Dermis blood vessel endothelial cell (primary cell): ENCODE measurements at places on chromosomes 7 and 10.

DNA sequence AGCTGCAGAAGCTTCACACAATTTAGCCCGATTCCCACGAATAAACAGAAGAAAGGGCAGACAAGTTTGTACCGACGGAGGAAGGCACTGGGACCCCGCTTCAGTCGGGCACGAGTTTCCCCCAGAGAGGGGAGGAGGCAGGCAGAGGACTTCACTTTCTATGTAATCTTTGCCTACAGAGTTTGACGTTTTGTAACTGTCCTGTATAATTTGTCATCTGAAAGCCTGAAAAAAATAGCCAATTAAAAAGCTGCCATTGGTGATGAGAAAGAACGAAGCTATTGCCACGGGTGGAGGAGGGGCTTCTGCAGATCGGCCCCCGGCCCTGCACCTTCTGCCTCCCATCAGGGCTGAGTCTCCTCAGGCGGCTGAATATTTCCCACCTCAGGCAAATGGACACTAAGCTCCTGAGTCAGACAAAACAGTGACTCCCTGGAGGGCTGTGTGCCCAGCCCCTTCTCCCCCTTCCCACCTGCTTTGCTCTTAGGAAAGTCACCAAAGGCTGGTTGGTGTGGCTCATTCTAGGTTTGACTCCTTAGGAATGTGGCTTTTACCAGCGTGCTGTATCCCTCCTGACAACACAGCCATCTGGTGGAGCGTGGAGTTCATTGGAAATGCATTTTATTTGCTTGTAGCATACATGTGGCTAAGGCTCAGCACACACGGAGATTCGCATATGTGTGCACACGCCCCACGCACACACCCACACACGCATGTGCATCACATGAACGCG lies 117.4 kb downstream of the VIPR2 start:
- DNase-seq: no peak

DNA sequence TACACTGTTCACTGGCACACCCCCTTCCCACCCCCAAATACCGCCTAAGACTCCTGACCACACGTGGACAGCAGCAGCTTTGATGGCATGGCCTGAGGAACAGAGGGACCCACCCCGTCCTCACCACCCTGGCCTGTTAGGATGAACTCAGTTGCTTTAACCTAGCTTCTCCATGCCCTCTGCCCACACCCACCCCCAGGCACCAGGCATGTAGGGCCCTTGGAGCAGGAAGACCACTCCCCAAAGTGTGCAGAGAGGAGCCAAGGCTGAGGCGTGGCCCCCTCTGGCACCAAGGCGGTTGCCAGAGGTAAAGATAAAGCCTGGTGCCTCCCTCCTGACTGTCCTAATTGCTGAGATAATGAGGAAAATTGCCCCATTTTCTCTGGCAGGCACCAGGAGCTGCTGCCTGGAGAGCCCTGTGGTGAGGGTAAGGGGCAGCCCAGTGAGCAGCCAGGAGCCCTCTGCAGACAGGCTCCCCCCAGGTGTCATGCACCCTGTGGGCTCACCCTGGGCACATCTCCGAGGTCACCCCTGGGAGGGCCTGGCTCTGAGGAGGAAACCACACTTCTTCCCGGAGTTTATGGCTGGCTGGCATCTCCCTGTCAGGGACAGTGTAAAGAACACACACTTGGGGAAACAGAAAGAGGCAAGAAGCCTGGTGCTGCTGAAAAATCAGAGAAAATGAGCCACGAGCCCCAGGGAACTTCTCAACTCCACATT lies 47.7 kb downstream of the LRRC20 start:
- DNase-seq: no peak

DNA sequence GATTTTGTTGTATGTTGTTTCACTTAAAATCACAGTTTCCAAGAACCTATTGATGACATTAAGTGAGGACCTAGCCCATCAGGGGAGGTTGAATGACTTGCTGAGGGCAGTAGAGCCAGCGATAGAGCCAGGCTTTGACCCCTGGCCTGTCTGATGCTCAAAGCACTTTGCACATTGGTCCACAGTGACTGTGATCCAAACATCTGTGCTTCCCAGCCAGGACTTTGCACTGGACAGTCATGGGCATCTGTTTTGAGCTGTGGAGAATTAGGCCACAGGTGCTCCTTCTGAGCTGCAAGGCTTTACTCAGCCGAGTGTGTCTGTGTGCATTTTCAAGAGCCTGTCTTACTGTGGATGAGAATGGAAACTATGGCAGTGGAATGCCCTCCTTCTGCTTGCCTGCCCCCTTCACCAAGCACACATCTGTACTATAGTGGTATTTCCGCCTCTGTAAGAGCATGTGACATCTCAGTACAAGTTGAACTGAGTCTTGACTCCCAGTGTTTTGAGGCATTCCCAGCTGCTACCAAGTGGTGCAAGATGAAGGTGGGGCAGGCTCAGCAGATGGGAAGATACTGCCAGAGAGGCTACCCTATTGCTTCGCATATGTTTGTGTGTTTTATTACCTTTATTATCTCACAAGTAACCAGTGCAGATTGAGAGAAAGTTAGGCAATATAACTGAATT lies 72.7 kb upstream of the AOAH start:
- DNase-seq: no peak

DNA sequence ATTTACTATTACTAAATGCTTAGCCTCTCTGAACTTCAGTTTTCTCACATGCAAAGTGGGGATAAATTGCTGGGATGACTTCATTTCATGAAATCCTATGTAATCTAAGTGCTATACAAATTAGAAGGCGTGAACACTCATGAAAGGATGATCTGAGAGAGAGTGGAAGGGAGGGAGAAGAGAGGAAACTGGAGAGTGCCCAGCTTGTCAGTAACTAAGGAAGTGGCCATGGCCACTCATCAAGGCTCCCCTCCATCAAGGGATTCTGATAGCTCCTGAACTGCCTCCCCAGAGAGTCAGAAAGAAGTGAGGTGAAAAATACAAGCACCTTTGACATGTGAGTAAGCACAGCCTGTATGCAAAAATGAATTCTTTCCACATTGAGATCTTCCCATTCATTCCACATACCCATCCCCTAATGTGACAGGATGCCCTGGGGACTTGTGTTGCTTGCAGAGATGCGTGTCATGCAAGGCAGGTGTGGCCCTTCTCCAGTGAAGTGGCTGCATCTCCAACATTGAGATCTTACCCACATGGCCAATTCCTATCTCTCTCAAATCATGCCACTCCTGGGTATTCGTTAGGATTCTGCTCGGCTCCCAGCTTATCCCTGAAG lies 76.5 kb upstream of the ITPRID1 start:
- no peak for DNase-seq

- no peak for DNase-seq
Observed at GRCh38 chr7:155298288-155298833, 683 bp downstream of the INSIG1 start.

DNA sequence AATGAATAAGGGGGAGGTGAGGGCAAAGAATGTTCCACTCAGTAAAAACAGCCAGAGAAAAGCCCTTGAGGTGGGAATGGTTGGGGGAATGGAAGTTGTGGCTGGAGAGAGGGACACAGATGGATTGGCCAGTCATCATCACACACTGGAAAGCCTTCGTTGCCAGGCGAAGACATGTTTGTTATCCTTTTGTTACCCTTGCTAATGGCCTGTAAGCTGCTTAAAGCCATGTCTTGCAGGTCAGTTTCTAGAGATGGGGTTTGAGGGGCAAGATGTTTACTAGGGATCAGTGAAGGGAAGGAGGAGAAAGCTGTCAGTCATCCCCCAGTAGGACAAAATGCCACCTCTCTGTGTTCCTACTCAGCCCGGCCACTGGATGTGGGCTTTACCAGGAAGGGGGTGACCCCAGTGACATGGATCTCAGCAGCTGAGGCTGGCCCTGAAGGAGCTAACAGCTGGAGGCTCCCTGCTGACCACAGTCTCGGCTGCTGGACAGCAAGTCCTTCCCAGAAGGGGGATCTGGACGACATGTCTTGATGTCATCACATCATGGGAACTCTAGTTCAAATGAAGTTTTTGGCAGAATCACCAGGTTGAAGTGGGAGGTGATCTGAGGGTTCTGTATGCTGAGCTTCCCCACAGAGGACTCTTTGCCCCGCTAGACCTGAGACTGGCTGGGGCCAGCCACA lies 66.2 kb downstream of the TBXAS1 start:
- DNase-seq: no peak

- DNase-seq: peak; percentile 42
Observed at GRCh38 chr7:1538544-1539180, 8.2 kb downstream of the MAFK start.

DNA sequence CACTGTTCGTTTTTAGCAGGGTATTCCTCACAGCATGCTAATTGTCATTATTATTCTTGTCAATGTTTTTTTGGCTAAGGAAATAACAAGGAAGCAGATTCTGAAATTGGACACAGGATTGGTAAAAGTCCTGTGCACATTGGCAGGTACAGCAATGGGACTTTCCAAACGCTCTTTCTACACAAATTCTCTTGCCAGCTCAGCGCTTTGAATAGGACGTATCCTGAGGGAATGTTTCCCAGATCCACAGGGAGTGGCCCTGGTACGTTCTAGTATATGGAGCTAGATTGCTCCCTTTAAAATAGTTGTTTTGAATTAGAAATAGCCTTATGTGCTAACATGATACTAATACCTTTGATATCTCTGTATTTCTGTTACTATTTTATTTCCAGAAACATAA lies 82.8 kb upstream of the GRB10 start:
- peak; percentile 28 for DNase-seq

- DNase-seq: peak; percentile 4
Observed at GRCh38 chr7:141071260-141071854, 2.5 kb upstream of the TMEM178B start.

GRCh38 chr10:86373251-86373650 lies 6.7 kb upstream of the GRID1 start:
- no peak for DNase-seq

- DNase-seq: no peak
Observed at GRCh38 chr10:131076356-131076755, 235.2 kb downstream of the TCERG1L start.

DNA sequence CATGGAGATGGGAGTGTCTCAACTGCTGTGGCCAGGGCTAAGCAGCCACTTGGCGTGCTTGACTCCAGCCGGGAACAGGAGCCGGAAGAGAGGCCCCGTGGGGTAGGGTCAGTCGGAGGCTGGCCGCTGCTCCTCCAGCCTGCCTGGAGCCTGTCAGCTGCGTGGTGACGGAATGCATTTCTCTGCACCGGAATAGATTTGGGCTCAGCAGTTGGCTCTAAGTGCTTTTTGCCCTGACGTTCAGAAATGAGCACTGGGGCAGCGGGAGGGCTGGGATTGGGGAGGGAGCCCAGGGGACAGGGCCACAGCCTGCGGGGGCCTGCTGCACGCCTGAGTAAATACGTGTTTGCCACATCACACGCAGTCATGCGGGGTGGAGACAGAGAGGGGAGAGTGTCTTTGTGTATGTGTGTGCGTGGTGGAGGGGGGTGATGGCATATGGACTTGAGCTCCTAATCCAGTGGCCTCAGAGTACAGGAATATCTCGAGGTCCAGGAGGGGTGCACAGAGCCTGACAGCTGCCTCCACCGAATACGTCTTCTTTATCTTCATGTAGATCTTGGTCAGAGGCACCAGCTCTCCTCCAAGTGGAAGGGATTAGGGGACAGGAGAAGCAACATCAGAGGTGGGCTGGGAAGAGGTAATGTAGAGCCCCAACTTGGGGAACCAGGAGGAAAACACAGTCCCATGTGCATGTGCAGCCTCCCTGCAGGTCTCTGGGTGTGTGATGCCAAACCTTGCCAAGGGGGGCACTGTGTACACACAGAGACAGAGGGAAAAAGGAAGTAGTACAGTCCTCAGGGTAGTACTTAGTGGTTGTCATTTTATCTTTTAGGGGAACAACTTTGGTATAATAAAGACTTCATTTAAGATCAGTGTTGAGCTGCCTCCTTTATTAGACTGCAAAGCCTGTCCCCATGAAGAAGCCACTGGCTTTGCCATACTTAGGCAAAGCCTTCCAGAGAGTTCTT lies 151.4 kb downstream of the CDH23 start:
- DNase-seq: peak; percentile 28

GRCh38 chr10:101291331-101292193 lies 62.3 kb upstream of the LBX1 start:
- DNase-seq: peak; percentile 50

DNA sequence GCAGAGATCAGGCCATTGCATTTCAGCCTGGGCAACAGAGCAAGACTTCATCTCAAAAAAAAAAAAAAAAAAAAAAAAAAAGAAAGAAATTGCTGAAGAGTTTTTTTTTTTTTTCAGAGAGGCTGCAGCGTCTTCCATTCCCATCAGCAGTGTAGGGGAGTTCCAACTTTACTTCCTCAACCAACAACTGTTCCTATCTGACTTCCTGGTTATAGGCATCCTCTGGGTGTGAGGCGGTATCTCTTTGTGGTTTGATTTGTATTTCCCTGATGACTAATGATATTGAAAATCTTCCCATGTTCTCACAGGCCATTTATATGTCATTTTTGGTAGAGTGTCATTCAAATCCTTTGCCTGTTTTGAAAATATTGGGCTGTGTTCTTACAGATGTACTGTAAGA lies 40.2 kb downstream of the PRTFDC1 start:
- peak; percentile 41 for DNase-seq

GRCh38 chr10:28254290-28254985 lies 48.4 kb downstream of the MPP7 start:
- peak; percentile 10 for DNase-seq
